ENCODE measurements at places on chromosomes 1 and 21.
A peak's percentile ranks its signal among the peaks of the same experiment; 100 is the strongest.

GRCh38 chr1:171158551-171158950 is 26.5 kb upstream of the FMO2 start:
- peak; percentile 29 for DNase-seq

DNA sequence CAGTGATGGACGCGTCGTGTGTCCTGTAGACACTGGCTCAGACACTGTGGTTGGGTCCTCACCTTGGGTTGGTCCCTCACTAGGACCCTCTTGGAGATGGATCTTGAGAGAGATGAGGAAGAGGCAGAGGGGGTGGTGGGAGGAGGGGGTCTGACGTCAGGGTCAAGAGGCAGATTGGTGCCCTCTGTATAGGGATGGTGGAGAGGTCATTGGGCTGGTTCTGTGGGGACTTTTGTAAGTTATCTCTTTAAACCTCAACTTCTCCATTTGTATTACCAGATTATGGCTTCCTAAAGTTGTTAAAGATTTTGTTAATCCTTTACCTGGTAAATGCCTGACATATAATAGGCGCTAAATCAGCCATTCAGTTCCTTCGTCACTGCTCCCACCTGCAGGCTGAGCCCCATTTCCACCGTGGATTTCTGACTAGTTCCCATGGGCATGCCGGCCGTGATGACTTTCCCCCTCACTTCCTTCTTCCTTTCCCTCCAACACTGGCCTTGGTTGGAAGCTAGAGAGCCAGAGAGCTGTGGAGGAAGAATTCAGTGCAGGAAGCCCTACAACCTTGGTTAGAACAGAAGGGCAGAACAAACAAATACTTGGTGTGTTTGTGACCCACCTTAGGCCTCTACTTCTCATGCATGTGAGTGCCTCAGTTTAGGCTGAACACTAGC is 8.6 kb downstream of the H6PD start:
- no peak for DNase-seq

GRCh38 chr1:225318706-225319575 is 108.9 kb downstream of the LBR start:
- DNase-seq: peak; percentile 8

GRCh38 chr21:21740207-21740606 is 742.0 kb downstream of the NCAM2 start:
- DNase-seq: no peak

GRCh38 chr1:189681252-189681919 is 796.3 kb downstream of the BRINP3 start:
- no peak for DNase-seq

DNA sequence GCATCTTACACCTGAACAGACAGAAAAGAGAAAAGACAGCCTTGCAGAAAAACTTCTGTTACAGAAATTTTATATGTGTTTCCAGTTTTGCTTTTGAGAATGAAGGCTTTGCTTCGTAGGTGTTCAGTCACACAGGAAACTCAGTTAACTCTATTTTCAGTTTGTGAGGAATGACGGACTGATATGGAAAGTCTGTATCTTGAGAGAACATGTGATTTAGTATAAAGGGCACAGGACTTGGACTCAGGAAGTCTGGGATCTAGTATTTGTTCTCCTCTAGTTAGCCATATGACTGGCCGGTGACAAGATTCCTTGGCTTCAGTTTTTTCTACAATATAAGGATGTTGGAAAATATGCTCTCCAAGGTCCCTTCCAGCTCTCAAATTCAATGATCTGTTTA is 149.1 kb downstream of the OLFM3 start:
- DNase-seq: no peak

DNA sequence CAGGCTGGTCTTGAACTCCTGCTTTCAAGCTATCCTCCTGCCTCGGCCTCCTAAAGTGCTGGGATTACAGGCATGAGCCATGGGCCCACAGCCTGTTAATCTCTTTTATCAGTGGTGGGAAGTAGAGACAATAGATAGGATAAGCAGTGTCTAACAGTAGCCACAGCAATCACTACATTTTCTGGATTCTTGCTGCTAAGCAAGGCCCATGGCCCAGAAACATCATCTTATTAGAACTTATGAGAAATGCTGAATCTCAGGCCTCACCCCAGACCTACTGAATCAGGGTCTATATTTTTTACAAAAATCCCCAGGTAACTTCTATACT is 29.7 kb downstream of the IGFN1 start:
- no peak for DNase-seq

Data from NCI-H1417 (cell line).